ENCODE measurements at places on chromosomes 13 and 19.

DNA sequence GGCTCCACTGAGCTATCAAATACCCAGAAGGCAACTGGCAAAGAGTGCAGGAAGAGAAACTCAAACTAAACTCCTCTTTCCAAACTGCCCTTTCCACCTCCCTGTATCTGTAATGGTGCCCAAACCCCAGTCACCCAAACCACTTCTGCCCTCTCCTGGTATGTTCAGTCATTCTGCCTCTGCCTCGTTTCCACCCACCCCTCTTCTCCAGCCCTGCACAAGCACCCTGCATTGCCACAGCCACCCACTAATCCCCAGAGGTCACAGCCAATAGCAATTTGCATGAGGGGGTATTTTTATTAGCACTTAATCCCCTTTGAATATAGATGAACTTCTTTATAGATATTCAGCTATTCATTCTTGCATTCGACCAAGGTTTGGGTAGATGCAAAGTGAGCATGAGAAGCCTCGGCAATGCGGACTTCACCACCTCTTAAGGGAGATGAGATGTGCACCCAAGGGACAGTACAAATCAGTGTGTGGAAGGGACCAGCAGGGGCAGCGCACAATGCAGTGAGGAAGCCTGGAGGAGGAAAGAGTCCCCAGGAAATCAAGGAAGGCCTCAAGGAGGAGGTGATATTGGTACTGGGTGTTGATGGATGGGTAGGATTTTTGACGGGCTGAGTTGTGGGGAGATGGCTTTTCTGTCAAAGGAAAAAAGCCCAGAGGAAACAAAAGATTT, 12.4 kb downstream of the TMEM272 start:
- peak; percentile 55 for DNase-seq

DNA sequence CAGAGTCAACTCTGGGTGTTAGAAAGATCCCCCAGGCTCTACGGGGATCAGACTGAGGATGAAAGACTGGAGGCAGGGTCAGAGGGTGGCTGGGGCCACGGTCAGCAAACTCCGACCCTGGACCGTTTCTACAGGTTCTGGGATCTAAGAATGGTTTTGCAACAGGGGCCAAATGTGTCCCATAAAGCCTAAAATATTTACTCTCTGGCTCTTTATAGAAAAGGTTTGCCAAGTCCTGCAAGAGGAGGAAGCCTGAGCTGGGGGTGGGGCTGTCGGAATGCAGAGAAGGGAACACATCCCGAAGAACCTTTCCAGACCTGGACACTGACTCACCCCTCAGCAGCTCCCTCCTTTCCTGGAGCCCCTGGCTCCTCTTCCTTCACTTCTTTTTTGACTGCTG, 20.7 kb downstream of the LIG1 start:
- DNase-seq = no peak

GRCh38 chr13:60261432-60262351, 98.0 kb upstream of the DIAPH3 start:
- DNase-seq = no peak

DNA sequence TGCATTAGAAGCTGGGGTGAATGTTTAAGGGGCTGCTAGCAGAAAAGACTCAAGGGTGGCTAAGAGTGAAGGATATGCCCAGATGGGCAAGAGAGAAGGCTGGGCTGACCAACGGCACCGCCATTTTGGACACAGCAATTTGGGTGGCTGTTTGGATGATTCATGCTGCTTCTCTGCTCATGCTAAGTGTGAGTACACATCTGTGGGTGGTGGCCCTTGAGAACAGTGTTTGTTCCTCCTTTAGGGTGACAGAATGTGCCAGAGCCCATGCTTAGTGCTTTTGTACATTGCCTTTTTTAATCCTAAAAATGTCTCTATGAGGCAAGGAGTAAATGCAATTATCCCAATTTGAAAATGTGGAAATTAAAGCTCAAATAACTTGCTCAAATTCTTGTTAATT, 9.8 kb downstream of the CBY2 start:
- no peak for DNase-seq

- no peak for DNase-seq
Observed at GRCh38 chr19:46021531-46022041, 1.3 kb downstream of the PGLYRP1 start.

All from activated T-cell treated with anti-CD3 and anti-CD28 coated beads, Interleukin-2, amount 50 U/mL, for 1 hour (primary cell).